GM03348 (cell line): ENCODE measurements at places on chromosomes 13 and 19.

DNA sequence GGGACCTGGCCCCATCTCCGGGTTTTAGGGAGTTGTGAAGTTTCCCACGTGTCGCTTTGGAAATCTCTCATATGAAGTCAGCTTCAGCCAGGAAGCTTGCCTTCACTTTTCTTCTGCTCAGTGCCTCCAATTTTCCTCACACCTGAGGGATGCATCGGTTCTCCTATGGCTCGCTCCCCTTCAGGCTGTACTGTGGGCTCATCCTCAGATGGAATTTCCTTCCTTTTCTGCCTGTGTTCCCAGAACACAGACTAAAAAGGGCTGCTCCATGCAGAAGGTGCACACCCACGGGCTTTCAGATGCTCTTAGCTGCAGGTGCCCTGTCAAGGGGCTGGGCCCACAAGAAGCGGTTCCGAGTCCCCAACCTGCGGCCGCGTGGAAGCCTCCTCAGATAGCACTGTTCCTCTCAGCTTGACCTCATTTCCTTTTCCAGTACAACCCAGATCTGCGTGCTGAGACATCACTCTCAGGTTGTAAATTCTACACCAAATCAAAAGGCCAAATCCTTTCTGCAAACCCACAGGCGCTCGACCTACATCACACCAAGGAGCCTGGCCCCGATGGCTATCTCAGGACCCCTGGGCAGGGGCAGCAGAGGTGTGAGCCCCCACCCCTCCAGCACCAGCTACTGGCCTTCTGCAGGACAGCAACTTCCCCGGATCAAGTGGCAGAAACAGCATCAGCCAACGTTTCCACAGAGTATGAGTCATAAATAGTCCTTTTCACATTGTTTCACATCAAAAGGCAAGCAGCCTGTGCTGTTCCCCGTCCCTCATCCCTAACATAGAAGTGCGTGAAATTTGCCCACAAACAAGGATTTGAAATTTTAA lies 275.9 kb downstream of the ZNF536 start:
- peak; percentile 53 for DNase-seq

GRCh38 chr19:6811906-6812305 lies 39.4 kb downstream of the VAV1 start:
- DNase-seq = peak; percentile 54

- DNase-seq = no peak
These were observed 145.7 kb downstream of the AKAP11 start for GRCh38 chr13:42417626-42418025.

DNA sequence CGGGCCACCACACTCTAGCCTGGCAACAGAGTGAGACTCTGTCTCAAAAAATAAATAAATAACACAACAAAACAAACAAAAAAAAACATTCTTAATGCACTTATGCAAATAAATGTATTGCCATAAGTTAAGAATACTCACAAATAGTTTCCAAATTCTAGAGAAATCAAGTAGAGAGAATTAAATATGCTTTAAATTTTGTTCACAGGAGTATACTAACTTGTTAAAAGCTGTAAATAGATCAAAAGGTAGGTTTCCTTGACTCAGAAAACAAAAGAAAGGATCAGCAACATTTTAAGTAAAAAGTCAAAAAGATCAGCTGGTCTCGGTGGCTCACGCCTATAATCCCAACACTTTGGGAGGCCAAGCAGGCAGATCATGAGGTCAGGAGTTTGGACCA lies 50.5 kb upstream of the ZNF429 start:
- DNase-seq = no peak
